ENCODE measurements at places on chromosomes 2 and 18.

DNA sequence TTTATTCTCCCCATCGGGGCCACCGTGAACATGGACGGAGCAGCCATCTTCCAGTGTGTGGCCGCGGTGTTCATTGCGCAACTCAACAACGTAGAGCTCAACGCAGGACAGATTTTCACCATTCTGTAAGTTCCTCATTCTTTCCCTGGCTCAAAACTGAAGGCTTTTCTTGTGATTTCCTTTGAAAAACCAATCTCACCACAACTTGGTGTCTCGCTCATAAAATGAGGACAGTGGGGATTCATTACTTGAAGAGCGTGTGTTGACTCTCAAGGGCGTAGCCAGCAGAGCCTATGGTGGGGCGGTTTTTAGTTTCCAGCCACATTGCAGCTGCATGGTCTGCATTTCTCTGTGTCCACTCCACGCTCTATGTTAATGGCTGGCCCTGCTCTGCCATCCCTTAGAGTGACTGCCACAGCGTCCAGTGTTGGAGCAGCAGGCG is 29.0 kb downstream of the SLC1A4 start:
- DNase-seq, result no peak

GRCh38 chr2:84833481-84834150 is 47.3 kb downstream of the TRABD2A start:
- DNase-seq, result no peak

DNA sequence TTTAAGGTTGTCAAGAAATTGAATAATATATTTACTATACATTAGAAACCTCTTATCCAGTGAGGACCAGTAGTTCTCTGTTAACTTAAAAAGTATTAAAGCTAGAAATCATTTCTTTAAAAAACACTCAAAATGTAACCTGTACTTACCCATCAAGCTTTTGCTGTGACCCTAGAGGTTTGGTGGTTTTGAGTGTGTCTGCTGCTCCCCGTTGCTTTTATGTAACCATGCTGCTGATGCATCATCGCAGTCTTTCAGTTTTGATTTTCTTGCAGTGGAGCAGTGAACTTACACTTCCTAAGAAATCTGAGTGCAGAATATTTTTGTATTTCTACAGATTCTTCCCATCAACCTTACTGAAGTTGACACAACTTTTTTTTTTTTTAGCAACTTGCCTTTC is 34.2 kb downstream of the MRPS9 start:
- peak; percentile 43 for DNase-seq

DNA sequence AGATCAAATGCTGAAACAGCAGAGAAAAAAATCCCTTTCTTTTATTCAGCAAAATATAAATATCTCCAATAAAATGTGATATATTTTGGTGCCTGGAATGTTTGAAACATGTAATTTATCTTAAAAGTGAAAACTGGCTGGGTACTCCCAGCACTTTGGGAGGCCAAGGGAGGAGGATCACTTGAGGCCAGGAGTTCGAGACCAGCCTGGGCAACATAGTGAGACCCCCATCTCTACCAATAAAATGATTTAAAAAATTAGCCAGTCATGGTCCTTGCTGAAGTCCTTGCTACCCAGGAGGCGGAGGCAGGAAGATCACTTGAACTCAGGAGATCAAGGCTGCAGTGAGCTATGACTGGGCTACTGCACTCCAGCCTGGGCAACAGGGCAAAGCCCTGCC is 8.6 kb downstream of the SH3YL1 start:
- no peak for DNase-seq

GRCh38 chr2:139778732-139779131 is 998.5 kb upstream of the NXPH2 start:
- DNase-seq, result no peak
